ENCODE measurements at places on chromosomes 13 and 19.

DNA sequence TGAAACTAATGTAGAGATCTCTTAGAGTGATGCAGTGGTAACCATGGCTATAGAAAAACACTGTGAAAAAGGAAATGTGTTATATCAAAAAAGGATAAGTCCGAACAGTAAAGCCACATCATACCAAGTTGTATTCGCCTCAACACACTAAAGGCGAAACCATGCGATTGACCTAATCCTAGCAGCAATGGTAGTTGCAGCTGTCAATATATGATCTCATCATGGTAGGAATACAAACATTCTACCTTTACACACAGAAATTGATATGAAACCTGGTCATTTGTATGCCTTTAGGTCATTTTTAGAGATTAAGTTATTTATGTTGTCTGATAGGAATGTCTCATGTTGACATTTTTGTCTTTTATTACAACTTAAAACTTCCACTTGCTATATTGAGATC lies 271.9 kb downstream of the SLITRK6 start:
- no peak for DNase-seq

- no peak for DNase-seq
These were observed 447.9 kb downstream of the DCT start for GRCh38 chr13:94031609-94032008.

GRCh38 chr19:35439921-35440320 lies 8.1 kb upstream of the FFAR2 start:
- no peak for DNase-seq

DNA sequence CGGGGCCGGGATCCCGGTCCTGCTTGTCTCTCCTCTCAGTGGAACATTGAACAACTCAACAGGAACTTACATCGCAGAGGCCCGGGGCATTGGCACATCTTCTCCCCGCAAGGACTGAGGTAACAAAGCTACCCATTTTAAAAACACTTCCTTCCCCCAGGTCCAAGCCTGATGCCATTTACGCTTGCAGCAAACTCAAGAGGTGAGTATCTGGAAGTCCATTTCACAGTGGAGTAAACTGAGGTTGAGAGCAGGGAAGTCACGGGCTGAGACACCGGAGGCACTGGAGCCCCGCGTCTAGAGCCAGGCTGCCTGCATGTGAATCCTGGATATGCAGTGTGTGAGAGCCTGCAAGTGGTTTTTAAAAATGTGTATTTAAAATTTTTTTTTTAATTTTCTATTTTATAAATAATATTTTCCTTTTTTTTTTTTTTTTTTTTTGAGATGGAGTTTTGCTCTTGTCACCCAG lies 492 bp upstream of the PGLYRP1 start:
- DNase-seq = no peak

DNA sequence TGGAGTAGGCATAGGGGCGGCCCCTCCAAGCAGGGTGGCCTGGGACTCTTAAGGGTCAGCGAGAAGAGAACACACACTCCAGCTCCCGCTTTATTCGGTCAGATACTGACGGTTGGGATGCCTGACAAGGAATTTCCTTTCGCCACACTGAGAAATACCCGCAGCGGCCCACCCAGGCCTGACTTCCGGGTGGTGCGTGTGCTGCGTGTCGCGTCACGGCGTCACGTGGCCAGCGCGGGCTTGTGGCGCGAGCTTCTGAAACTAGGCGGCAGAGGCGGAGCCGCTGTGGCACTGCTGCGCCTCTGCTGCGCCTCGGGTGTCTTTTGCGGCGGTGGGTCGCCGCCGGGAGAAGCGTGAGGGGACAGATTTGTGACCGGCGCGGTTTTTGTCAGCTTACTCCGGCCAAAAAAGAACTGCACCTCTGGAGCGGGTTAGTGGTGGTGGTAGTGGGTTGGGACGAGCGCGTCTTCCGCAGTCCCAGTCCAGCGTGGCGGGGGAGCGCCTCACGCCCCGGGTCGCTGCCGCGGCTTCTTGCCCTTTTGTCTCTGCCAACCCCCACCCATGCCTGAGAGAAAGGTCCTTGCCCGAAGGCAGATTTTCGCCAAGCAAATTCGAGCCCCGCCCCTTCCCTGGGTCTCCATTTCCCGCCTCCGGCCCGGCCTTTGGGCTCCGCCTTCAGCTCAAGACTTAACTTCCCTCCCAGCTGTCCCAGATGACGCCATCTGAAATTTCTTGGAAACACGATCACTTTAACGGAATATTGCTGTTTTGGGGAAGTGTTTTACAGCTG lies at the start of the genes BRCA2 and ZAR1L:
Gene BRCA2, plus strand, starts transcription at position 271 of the 790 bp plus-strand sequence. CDS start 953 bp downstream, outside the sequence.
Gene ZAR1L, minus strand, starts transcription at position 126 of the 790 bp plus-strand sequence. CDS start 3,438 bp downstream, outside the sequence.
- peak; percentile 76 for DNase-seq

- no peak for DNase-seq
These were observed 21.4 kb downstream of the NAXD start for GRCh38 chr13:110636701-110637201.

DNA sequence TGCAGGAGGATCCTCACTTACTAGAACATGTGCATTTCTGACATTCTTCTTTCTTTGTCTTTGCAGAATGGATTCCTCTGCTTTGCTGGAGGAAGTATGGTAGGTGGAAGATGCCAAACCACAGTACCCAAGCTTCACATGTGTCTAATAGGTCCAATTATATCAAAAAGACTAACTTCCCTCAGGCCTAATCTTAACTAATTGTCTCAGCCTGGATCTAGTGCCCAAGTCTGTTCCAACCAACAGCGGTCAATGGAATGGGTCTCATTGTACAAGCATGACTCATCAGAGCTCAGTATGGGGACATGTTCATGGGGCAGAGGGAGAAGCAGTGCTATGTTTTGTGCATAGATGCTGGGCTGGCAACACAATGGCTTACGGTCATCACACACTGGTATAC lies 81.6 kb upstream of the CSNK1A1L start:
- DNase-seq = no peak

DNA sequence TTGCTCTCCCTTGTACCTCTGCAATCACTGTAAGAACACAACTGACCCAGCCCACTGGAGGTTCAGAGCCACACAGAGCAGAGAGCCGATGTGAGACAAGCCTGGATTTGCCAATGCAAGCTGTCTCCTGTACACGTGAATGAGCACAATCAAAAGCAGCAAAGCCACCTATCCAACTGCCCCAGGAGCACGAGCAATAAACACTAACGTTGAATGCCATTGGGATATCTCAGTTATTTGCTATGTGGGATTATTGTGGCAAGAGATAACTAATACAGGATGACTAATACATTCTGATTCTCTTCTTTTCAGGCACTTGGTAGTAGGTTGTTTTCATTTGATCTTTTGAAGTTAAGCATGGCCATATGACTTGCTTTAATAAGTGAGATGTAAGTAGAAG lies 85.2 kb upstream of the FAM216B start:
- DNase-seq = no peak

GRCh38 chr13:20301403-20302071 lies 69.4 kb upstream of the GJB6 start:
- no peak for DNase-seq

DNA sequence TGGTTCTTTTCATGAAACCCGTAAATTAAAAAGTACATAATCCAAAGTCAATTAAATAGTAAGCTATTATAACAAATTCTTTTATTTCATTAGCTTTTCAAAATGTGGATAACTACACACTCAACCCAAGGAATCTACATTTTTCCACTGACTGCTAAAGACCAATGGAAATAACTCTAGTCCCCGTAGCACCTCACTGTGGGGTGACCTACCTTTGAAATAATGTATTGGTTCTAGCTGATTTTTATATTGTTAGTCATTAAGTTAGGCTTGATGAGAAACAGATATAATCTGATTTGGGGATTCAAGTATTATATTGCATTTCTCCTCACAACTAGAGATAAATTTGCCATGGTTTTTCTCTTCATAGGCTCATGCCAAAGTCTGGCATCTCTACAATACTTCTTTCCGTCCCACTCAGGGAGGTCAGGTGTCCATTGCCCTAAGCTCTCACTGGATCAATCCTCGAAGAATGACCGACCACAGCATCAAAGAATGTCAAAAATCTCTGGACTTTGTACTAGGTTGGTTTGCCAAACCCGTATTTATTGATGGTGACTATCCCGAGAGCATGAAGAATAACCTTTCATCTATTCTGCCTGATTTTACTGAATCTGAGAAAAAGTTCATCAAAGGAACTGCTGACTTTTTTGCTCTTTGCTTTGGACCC lies 37.3 kb downstream of the KL start:
- DNase-seq = no peak

DNA sequence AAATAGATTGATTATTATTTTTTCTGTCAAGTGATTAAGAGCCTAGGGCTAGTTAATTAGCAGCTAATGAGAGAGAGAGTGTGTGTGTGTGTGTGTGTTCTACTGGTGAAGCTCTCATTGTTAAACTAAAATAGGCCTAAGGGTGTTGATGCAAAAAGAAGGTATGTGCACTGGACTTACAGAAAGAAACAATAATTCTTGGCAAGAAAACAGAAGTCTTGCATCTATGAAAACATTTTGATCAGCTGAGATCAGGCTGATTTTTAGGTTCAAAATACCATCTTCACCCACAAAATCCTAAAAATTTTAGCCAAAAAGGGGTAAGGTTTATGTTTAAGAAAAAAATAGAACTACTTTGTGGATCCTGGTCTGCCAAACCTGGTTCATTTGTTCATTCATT lies 106.5 kb downstream of the POSTN start:
- DNase-seq = no peak

- DNase-seq = no peak
These were observed 29.3 kb downstream of the PNPLA6 start for GRCh38 chr19:7564866-7565265.

- no peak for DNase-seq
These were observed 240.3 kb downstream of the DCT start for GRCh38 chr13:94239135-94239534.

DNA sequence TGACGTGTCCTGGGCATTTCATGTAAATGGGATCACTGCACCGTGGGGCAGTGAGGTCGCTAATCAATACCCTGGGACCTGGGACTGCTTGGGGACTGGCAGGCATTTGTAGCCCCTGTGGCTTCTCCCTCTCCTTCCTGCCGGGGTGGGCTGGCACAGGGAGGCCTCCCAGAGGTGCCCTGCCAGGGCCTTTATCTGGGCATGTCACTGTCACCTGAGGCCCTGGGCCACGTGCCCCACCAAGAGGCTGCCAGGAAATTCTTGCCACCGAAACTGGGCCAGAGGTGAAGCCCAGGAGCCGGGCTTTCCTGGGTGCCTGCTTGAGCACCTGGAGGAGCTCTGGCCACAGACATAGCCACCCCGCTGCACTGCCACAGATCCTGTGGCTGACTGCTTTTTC lies 1.8 kb upstream of the NMRK2 start:
- no peak for DNase-seq

DNA sequence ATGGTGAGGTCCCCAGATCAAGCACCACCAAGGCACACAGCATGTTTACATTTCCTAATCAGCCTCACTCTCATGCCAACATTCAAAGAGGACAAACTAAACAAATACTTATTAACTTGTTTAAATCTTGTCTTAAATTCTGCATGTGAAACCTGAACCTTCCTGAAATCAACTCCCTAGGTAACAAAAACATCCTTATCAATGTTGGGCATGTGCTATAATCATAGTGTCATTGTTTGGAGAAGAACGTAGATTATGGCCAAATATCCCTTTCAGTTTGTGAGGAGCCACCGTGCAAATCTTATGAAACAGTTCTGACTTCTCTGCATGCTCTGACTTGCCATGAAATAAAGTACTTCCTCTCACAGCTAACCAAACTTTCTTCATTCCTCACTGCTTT lies 123.8 kb downstream of the NDFIP2 start:
- no peak for DNase-seq

DNA sequence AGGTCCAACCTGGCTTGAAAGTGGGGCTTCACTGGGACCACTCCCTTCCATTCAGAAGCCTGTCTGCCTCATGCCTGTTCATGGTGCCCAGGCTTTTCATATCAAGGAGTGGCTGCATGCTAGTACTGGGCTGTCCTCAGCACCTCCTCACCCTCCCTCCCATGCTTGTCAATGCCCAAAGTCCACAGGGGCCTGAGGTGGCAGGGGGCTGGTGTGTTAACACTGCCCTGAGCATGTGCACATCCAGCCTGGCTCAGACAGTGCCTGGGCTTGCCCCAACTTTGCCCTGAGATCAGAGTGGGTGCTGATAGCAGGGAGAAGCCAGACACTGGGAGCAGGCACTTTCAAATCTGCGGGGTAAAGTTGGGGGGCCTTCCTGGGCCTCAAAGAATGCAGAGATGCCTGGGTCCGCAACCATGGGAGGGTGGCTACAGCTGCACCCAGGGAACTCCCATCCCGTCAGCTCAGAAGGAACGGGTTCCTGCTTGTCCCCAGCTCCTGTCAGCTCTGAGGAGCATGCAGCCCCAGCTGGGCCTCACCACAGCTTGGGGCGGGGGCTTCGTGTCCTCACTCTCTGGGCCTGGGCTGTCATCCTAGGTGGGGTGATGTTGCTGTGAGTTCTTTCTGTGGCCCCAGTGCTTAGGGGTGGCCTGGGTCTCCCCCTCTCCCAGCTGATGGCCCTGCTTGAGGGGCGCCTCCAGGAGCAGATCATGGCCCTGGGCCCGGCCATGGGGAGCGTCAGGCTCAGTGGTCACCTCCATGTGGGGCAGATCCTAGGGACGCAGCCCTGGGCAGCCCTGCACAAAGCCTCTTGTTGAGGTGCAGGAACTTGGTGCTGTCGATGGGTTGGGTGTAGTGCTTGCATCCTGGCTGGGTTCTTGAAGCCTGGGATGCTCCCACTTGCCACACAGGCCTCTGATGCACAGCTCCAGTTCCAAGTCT lies 830.6 kb upstream of the SLITRK5 start:
- DNase-seq = no peak

All from T-helper 2 cell (primary cell).